NAMALWA (cell line): ENCODE measurements at places on chromosomes 12 and 14.
A peak's percentile ranks its signal among the peaks of the same experiment; 100 is the strongest.

GRCh38 chr14:67389275-67389674 lies 22.7 kb downstream of the PLEK2 start:
- DNase-seq = no peak

DNA sequence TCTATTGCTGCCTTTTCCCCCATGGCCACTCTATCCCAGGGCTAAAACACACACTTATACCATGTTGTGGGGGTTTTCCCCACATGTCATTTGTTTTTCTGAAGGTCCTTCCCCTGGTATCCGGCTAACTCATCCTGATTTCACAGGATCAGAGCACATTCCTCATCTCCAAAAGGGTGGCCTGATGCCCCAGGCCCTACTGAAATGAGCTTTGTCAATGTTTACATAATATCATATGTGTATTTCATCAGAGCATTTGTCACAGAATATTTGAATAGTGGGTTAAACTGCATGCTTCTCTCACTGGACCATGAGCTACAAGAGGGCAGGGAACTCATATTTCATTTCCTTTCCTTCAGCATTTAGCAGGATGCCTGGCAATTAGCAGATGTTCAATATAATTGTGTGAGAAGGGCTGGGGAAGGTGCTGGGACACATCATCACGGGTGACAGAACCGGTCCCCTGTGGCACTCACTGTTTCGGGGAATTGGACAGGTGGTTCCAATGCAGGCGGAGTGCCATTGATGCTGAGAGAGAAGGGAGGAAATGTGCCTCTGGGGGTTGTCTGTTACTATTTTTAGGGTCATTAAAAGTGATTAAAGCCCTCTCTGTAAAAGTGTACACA lies 26.8 kb downstream of the EMP1 start:
- DNase-seq = no peak

DNA sequence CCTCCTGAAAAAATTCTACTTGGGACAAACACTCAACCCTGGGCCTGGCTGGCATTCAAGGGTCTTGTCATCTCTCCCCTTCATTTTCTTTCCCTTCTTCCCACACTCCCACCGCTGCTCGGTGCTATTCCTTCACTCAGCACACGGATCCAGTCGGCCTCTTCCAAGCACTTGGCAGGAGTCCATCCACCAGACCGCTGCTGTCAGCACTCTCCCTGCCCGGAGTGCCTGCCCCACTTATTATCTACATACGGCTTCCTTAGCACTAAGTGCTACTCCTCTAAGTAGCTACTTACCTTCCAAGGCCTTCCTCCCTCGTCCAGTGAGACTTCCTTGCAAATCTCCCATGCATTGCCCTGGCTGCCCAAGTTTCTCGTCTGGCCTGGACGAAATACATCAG lies 29.8 kb downstream of the CALM1 start:
- no peak for DNase-seq

- no peak for DNase-seq
These were observed 809 bp downstream of the PRKD1 start for GRCh38 chr14:29926701-29927375.

DNA sequence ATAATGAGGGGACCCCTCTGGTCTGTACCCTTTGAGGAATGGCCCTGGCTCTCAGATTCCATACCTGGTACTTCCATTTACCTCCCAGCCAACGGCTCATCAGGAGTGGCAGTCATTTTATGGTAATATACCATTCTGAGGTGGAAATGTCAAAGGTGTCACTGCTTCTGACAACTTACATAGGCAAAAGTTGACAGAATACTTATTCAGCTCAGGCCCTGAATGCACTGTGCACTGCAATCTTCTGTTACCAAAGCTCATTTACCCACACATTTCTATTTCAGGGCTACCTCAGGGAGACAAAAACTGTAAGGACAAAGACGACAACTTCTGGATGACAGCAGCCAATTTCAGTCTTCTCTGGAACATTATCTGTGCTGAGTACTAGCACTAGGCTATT lies 212.2 kb upstream of the TMEM260 start:
- DNase-seq = no peak

DNA sequence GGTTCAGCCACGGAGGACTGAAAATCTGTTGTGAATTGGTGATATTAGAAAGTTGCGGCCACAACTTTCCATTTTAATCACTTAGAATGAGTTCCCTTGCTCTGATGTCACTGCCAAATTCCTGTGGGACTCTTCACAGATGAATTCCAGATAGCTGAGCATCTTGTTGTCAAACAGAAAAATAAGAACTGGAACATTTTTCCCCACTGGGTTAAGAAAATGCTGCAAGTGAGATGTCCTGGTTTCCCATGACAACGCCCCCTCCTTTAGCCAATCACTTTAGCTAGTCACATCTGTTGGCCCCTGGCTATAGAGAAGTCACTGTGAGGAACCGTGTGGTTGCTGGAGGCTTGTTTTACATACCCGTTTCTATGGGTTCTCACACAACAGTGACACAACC lies 135.9 kb downstream of the KTN1 start:
- DNase-seq = peak; percentile 6

- DNase-seq = no peak
These were observed 34.1 kb upstream of the STON2 start for GRCh38 chr14:81434230-81434629.

DNA sequence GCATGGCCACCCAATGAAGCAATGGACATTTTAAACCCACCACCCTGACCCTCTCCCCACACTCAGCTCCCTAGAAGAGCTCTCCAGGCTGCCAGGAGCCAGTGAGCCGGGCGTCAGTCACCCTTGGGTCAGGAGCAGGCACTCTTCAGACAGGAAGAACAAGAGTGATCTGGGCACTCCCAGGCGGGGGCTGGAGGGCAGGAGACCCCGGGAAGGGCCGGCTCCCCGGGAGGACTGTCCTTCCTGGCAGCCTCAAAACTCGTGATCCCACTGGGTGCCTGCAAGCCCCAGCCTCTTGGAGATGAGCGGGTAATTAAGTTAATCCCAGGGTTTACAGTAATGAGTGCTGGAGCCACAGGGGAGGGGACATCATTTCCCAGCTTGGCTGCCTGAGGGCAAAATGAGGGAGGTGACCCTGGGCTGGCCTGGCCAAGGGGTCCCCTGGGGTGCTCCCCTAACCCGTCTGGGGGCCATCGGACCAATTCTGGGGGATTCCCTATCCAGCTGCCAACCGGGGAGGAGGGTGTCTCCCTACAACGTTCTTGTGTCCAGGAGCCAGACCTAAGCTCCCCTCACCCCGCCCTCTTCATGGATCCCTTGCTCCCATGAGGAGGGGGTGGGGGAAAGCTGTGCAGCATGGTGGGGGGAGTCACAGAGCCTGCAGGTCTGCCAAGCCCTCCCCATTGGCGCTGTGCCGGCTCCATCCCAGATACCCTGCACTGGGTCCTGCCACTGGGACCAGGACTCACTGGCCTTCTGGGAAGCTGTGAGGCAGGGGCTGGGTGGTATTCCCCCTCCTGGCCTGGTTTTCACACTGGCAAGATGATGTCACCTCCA lies 59.2 kb downstream of the CCNK start:
- no peak for DNase-seq

GRCh38 chr14:99195602-99196309 lies 76.2 kb downstream of the BCL11B start:
- DNase-seq = no peak

GRCh38 chr12:114935658-114936057 lies 251.7 kb upstream of the TBX3 start:
- peak; percentile 6 for DNase-seq
